ENCODE measurements at places on chromosomes 2 and 18.

DNA sequence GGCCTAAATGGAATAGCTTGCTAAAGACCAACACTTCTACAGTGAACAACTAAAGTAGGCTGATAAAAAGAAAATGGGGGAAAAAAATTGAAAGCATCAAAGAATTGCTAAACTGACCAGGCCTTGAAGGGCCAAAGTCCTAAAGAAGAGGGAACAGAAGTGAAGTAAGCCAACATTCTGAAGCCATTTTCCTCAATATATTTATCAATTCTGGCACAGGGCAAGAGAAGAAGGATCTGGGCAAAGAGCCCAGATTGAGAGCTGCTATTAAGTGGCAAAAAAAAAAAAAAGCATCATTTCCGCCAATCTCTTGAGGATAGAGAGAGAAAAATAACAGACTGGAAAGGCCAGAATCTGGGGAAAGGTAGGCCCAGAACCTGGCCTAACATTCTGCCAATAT lies 25.7 kb downstream of the FANCL start:
- no peak for DNase-seq

DNA sequence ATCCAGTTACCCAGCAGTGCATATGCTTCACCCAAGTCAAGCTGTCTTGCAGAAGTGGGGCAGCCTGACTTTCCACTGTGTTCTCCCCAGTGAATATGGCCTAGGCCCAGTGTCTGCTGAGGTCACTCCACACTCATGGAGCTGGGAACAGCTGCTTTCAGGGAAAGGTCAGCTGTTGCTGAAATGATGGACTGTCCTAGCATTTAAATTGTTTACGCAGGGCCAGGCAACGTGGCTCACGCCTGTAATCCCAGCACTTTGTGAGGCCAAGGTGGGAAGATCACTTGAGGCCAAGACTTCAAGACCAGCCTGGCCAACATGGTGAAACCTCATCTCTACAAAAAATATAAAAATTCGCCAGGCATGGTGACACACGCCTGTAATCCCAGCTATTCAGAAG lies 86.5 kb downstream of the LIPG start:
- no peak for DNase-seq

GRCh38 chr2:236551471-236552211 lies 18.0 kb upstream of the ACKR3 start:
- DNase-seq: no peak

- DNase-seq: no peak
Measured at GRCh38 chr2:23425338-23425871, 40.4 kb downstream of the KLHL29 start.

DNA sequence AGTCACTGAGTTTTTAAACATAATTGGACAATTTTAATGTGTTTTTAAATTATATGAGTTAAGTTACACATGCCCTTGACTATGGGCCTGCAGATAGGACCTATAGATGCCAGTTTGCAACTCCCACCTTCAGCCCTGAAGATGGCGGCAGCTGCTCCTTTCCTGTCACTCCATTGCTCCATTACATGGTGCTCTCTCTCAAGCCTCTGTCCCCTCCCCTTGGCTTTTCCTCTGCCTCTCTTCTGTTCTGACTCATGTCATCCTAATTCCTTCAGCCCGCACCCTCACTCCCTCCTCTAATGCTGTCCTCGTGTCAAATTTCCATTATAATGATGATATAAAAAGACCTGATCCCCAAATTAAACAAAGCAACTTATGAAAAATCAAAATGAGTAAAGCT lies 133.7 kb upstream of the HNRNPA3 start:
- DNase-seq: no peak
